DMS 273 treated with DMSO at 0.1 percent for 48 hours (cell line): ENCODE measurements at places on chromosomes 12 and 14.

GRCh38 chr12:122726080-122726558 lies 4.5 kb downstream of the HCAR1 start:
- no peak for DNase-seq

DNA sequence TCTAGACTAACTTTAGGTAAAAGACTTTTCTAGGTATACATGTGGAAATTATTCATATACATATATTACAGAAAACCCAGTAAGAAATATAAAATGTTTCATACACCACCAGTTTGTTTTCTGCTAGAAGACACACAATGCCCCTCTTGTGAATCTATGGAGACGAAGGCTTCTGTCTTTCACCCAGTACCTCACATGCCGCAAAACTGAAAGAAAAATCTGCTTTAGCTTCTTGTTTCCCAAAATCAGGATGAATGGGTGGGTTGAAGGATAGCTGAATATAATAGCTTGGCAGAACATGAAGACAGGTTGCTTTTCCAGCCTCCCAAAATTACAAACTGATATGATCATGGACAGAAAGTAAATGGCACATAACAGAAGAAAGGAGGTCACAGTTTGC lies 1.3 kb downstream of the TAS2R30 start:
- no peak for DNase-seq

DNA sequence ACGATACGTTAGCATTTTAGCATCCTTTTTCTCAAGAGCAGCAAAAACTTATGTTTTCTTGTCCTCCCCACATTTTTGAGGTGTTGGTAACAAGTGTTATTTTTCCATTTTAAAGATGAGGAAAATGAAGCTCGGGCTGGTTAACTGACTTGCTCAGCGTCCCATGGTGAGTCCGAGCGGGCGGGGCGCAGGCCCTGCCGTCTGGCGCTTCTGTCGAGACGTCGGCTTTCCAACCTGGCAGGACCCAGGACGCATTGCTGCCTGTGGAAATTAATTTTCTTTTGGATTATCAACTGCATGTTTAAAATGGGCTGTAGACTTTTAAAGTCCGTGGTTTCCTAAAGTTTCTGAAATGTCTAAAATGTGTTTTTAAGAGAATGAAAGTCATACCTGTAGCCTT lies 30.4 kb downstream of the XRCC3 start:
- DNase-seq, result no peak

DNA sequence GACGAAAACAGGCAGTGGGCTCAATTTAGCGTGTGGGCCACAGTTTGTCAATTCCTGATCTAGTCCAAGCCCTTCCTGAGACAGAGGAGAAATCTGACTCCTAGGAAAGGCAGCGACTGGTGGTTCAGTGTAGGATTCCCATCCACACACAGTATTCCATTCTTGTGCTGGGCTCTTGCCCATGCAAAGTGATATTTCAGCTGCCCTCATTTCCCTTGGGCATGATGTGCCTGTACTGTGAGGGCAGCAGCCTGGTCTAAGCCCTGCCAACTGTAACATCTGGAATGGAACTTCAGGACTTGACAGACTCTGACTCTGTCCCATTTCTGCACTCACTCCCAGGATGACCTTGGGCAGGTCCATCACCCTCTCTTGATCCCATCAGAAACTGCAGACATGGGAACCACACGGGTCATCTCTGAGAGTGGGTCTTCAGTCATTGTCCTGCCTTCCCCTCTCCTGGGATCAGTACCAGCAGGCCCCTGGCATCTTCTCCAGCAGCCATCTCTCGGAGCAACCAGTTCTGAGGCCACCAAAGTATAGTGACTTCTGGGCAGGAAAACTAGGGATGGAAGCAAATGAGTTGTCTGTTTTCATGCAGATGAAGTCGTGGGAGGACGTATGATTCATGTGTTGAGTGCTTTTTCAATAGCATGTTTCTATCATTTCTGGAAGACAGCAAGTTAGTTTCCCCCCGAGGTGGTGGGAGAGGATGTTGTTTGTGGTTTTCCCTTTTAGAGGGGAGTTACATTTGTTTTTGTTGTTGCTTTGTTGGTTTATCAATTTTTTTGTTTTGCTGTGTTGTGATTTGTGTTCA lies 54.2 kb upstream of the BCL2L14 start:
- DNase-seq, result peak; percentile 23

- DNase-seq, result no peak
Measured at GRCh38 chr14:106564058-106564643, 1037.8 kb downstream of the TMEM121 start.

- DNase-seq, result no peak
Measured at GRCh38 chr12:49344486-49345050, 2.1 kb upstream of the DNAJC22 start.

GRCh38 chr12:95231190-95231589 lies 13.6 kb downstream of the VEZT start:
- no peak for DNase-seq

- DNase-seq, result no peak
Measured at GRCh38 chr14:71758229-71758951, 173.8 kb upstream of the RGS6 start.

DNA sequence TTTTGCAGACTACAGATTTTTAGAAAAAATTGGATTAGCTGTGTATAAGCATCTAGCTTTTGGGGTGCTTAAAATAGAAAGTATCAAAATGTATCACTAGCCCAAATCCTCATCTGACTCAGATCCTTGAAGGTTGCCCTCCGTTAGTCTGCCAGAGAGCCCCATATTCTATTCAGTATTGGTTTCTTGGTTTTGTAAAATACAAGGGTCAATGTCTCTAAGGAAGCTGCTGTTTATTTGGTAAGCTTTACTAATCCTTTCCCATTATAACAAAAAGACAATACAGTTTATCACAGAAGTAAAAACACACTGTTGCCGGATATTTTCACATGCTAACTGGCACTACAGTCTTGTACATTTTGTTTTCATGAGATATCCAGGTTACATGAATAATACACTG lies 92.8 kb upstream of the PTHLH start:
- DNase-seq, result no peak

DNA sequence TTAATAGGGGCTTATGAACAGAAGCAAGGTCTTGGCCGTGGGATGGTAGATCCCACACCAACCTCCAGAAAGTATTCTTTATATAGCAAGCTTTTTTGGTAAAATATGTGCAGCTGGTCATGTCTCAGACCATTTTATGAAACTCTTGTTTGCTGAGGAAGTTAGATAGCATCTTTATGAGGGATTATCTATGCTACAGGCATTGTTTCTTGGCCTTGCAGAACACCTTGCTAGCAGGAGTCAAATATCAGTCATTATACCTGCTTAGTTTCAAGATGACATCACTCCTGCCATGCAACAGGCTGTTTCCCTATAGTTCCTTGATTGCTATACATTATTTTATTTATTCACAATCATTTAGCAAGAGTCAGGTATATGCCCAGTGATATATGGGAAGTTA lies 84.8 kb upstream of the LRFN5 start:
- DNase-seq, result no peak

DNA sequence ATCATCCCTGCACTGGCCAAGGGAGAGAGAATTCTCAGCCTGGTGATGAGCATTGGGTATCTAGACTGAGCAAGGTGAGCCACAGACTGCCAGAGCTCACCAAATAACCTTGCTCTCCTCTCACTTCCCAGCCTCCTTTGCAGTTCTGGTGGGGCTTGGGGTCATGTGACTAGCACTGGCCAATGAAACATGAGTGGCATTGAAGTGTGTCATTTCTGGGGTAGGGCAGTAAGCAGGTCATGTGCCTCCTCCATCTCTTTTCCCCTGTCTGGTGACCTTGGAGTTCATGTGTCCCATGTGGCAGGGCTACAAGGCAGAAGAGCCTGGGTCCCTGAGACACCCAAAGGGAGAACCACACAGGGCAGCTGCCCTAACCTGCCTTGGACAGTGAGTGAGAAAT lies 3.6 kb upstream of the KRT72 start:
- no peak for DNase-seq

- DNase-seq, result no peak
Measured at GRCh38 chr14:95046711-95047681, 110.3 kb downstream of the DICER1 start.

- DNase-seq, result no peak
Measured at GRCh38 chr12:1280059-1280458, 289.0 kb downstream of the ERC1 start.

GRCh38 chr14:55458800-55459515 lies 18.5 kb upstream of the TBPL2 start:
- no peak for DNase-seq

DNA sequence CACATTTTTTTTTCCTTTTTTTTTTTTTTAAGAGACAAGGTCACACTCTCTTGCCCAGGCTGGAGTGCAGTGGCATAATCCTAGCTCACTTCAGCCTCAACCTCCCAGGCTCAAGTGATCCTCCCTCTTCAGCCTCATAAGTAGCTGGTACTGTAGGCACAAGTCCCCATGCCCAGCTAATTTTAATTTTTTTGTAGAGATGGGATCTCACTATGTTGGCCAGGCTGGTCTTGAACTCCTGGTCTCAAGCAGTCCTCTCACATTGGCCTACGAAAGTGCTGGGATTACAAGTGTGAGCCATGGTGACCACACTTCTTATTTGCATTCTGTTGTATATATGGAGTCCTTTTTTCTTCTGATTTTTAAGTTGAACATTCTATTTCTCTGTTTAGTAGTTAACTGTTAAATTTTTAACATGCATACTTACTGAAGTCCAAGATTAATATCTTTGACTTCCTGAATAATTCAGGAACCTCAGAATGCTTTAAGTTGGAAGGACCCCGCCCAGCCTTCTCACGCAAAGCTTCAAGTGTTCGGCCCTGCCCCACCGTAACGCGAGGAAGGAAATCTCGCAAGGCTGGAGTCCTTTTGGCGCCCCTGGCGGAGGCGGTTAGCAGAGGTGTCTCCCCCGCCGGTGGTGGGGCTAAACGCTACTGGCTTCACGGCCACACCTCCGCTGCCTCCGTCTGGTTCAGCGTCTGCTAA lies 21.6 kb downstream of the SPATS2 start:
- DNase-seq, result no peak

DNA sequence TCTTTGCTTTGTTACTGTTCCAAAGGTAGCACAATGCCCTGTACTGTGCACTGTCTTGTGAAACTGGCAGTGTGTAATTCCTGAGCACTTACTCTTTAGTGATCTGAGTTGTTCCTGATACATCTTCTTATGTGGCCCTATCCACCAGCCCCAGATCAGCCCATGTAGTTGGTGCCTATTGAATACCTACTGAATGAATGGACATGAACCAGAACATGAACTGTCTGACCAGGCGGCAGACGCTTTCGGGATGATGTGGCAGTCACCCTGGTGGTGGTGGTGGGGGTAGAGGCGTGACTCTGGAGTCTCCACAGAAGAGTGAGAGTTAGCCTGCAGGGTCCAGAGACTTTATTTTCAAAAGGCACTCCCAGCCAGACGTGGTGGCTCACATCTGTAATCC lies 46.6 kb upstream of the PAPOLA start:
- DNase-seq, result no peak

GRCh38 chr12:106883426-106883825 lies 72.3 kb upstream of the TMEM263 start:
- no peak for DNase-seq

GRCh38 chr12:108704527-108704926 lies 26.8 kb downstream of the CORO1C start:
- no peak for DNase-seq

GRCh38 chr14:21997300-21997699 lies 323.7 kb upstream of the OR4E1 start:
- DNase-seq, result no peak

GRCh38 chr12:56955631-56956256 lies 1.7 kb downstream of the RDH16 start:
- DNase-seq, result no peak

DNA sequence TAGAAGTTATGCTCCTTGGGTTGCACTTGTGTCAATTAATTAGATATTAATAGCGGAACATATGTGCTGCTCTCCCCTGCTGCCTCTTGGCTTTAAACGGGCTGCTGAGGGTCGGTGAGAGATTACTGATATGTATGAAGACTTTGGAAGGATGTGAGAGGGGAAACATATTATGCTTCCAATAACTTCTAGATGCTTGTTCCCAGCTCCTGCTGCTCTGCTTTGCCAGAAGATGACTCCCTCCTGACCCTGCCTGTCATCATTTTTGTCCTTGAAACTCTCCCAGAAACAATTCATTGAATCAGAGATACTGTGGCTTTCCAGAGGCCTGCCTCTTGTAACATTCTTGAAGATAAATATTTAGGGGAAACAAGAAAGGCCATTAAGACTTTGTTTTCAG lies 300.1 kb upstream of the STXBP6 start:
- no peak for DNase-seq

GRCh38 chr12:43578782-43579181 lies 26.8 kb upstream of the ADAMTS20 start:
- no peak for DNase-seq

GRCh38 chr12:44588651-44589050 lies 287.5 kb downstream of the NELL2 start:
- no peak for DNase-seq

- DNase-seq, result no peak
Measured at GRCh38 chr12:101231636-101232035, 21.6 kb upstream of the SLC5A8 start.

DNA sequence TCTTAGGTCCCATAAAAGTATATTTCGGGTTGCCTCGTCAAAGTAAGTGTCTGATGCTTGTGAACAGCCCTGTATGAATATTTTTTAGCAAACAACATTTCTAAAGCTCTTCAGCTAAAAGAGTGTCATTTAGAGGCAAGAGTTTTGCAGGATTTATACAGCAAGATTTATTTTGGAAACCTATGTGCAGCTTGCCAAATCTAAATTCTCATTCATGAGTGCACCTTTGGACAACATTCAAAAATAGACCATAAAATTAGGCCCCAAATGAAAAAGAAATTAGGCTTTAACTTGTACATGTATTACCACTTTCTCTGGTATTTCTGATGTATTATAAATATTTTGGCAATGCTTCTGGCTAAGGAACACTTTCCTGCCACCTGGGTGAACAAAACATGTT lies 224.4 kb upstream of the PDZRN4 start:
- DNase-seq, result no peak

GRCh38 chr14:32426586-32427388 lies 97.7 kb downstream of the AKAP6 start:
- no peak for DNase-seq

DNA sequence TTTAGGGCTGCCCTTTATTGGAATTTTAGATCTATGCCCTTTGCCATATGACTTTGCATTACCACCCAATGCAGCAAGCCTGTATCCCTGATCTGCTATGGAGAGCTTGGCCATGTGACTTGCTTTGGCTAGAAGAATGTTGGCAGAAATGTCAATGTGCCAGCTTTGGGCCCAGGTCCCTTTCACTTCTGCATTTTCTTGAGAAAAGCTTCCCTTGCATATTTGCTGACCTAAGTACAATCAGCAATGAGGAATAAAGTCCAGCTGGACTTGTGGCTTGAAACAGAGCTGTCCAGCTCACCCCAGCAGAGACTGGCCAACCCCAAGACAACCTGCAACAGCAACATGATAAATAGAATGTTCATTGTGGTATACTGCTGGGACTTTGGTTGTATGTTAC lies 135.9 kb downstream of the PAH start:
- DNase-seq, result no peak

GRCh38 chr12:79897617-79898016 lies 37.3 kb downstream of the PPP1R12A start:
- no peak for DNase-seq

GRCh38 chr12:65536876-65537681 lies 258.6 kb downstream of the MSRB3 start:
- DNase-seq, result no peak
